ENCODE measurements at places on chromosomes 13 and 19. TPM values are rescaled to one million over a fixed set of nuclear protein-coding genes. Genes with fewer than 3 reads are reported as not detected.

YJEFN3 gene
- total RNA-seq = 0.72 TPM

OLFM4 gene
- not detected for total RNA-seq

LILRA1 gene
- total RNA-seq = not detected

TNNI3 gene
- total RNA-seq = not detected

UGGT2 gene
- 40.1 TPM for total RNA-seq

KLF5 gene
- total RNA-seq = 5.4 TPM

RNF225 gene
- total RNA-seq = not detected

CDC42EP5 gene
- total RNA-seq = 7.2 TPM

SELENOW gene
- total RNA-seq = 51.7 TPM

PLPPR3 gene
- total RNA-seq = 0.56 TPM

GJB2 gene
- under 0.01 TPM for total RNA-seq

CCDC122 gene
- 1.9 TPM for total RNA-seq

COMMD6 gene
- total RNA-seq = 26.7 TPM

NOP53 gene
- total RNA-seq = 59.5 TPM

CCL25 gene
- total RNA-seq = not detected

ZNF431 gene
- total RNA-seq = 4.5 TPM
